ENCODE measurements at places on chromosomes 4 and X.

GRCh38 chrX:108537005-108537404 lies 97.4 kb downstream of the COL4A5 start:
- DNase-seq: peak; percentile 39

DNA sequence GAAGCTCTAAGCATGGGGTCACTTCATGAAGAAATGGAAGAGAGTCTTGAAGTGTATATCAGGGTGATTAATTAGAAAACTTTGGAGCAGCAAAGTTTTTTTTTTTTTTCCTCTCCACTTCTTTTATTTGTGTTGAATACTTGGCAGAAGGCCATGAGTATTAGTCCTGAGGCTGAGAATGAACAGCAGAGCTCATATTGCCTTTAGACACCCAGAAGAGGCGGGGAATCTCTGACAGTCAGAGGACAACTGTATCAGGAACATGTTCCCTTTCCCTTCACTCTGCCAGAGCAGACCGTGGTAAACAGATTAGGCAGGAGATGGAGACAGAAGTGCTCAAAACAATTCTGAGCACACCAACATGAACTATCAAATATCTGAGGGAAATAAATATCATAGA lies 300.9 kb downstream of the FAM47A start:
- peak; percentile 39 for DNase-seq

DNA sequence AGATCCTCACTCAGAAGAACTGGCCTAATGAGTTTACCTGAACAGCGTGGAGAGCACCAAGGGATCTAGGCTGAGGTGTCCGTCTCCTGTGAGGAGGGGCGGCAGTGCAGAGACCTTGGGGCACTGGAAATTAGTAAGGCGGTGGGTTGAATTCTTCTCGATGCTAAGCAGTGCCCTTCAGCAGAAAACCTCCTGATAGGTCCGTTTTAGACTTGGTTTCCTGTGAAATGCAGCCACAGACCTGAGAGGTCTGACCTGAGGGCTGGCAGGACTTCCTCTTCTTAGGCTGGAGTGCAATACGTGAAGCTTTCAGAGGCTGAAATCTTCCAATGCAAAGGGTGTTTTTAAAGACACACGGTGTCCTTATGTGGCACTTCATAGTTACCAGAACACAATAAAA lies at the start of gene CLNK:
CLNK (minus strand) TSS at position 138 of the 400 bp plus-strand sequence. CDS start 16,899 bp downstream, outside the sequence.
- no peak for DNase-seq

DNA sequence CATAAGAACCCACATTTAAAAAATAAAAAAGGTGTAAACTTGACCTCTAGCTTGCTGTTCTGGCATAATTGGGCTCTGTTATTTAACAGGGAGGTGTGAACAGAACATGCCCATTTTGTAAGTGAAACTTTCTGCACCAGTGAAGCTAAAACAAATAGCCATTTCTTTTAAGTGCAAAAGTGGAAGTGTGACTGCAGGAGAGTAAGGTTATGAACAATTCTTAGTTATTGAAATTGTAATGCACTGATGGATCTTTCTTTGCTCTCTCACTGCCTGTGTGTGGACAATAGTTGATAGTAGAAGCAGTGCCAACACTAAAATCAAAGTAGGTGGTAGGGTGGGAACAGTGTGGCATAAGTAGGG lies 12.6 kb downstream of the P2RY10 start:
- no peak for DNase-seq

- no peak for DNase-seq
These were observed 16.3 kb downstream of the MAN2B2 start for GRCh38 chr4:6591313-6591712.

DNA sequence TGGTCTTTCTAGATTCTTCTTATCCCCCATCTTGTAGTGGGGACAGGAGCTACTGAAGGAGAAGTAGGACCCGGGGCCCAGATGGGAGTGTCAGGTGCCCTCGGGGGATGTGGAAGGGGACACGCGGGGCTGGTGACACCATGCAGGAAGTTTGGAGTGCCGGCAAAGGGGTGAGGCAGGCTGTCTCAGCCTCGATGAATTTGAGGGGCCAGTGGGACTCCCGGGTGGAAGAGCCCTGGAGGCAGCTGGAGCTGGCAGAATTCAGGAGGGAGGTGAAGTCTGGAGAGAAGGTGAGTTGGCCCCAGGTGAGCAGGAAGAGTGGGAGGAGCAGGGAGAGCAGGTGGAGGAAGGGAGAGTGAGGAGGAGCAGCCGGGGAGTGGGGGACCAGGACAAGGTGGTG lies 101.7 kb downstream of the CPZ start:
- DNase-seq: no peak

- DNase-seq: no peak
These were observed 88.6 kb downstream of the GSTCD start for GRCh38 chr4:105797225-105797624.

- no peak for DNase-seq
These were observed 117.1 kb downstream of the SPANXA1 start for GRCh38 chrX:141467442-141467841.

DNA sequence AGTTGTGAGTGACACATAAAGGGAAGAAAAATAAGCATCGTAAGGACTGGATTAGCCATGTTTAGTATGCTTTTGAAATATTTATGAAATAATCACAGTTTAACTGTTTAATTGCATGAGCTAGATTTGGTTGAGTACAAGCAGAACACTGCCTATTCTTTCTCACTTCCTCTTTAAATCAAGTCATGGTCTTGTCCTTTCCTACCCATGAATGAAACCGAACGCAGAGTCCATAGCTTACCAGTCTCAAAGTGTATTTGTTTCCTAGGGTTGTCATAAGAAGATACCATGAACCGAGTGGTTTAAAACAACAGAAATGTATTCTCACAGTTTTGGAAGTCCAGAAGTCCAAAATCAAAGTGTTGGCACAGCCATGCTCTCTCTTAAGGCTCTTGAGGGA lies 684.0 kb upstream of the MAGEB2 start:
- DNase-seq: no peak

GRCh38 chr4:26964512-26964911 lies 103.9 kb downstream of the STIM2 start:
- DNase-seq: no peak

DNA sequence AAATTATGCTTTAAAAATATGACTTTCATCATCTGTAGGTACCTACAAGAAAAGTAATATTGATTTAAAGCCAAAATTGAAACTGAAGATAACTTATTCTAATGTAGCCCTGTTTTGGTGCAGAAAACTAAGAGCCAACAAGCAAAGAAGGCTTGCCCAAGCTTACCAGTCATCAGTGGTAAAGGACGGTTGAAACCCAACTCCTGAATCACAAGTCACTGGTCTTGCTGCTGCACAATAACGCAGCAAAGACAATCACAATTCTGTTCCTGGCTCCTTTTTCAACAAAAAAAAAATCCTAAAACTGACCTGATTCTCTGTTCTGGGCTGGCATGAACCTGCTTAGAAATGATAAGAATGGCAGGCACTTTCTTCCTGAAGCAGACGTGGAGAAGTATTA lies 34.5 kb downstream of the WDFY3 start:
- DNase-seq: no peak

- DNase-seq: no peak
These were observed 99.0 kb upstream of the TRPC3 start for GRCh38 chr4:122050841-122051240.

DNA sequence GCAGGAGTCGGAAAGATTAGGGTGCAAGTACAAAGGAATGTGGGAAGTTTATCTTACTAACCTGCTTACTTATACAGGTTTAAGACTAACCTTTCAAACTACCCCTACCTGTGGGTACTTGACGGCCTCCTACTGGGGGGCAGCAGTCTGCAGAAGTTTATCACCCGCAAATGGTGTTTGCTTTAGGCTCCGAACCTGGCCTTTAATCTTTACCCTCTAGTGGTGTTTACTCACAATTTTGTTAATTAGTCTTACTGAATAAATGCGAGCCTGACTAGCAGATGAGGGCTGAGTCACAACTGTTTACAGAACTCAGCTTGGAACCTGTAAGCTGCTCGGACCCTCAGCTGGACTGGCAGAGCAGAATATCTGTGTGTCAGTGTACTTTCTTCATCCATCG lies 204.2 kb upstream of the GPRIN3 start:
- DNase-seq: no peak

DNA sequence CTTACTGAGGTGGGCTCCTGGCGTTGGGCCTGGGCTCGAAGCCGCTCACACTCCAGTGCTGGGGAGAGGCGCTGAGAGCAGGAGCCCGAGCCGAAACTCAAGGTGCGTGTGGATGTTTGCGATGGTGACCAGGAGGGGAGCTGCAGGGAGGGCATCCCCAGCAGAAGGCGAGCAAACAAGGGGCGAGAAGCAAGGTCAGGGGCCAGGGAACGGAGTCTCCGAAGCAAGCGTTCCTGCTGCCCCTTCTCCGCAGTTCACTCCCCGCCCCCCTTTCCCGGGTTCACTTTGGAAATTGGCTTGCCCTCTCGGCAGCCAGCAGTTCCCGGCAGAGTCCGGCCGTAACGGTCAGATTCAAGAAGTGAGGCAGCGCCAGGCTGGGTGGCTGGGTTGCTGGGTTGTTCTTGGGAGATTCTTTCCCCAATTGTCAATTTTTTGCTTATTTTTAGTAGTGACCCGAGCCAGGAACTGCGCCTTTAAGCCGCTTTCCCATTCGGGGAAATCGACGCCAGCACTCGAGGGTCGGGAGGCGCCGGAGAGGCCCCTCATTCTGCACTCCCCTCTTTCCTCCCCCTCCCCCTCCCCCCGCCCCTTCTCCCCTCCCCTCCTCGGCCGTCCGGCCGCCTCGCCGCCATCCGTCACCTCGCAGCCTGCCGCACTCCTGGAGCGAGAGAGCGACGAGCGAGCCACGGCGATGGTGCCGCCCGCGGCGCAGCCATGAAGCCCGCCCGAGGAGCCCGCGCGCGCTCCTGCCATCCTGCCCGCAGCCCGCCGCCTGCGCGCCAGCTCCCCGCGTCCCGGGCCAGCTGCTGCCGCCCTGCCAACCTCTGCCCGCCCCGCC lies at the start of gene FRMPD3:
FRMPD3 (plus strand) TSS at position 655 of the 838 bp plus-strand sequence. CDS start 76,937 bp downstream, outside the sequence.
- DNase-seq: peak; percentile 57

- DNase-seq: peak; percentile 81
These were observed 280.3 kb upstream of the UGT8 start for GRCh38 chr4:114318309-114318708.

DNA sequence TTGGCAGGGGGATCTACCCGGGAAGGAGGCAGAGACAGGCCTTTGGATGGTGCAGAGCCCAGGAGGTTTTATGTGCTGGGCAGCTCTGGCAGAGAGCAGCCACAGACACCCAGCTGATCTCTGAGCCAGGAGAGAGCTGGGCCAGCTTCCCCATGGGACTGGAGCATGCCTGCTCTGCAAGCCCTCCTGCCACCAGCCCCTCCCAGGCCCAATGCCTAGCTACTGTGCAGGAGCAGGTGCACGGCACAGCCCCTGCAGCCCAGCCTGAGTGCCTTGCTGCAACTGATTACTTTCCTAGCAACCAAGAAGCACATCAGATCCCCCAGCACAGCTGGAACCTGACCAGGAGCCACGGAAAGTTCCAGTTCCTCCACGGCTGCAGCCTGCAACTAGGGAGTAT lies 57.8 kb upstream of the BEND2 start:
- no peak for DNase-seq

- no peak for DNase-seq
These were observed 857.2 kb upstream of the INTU start for GRCh38 chr4:126775485-126776106.

- DNase-seq: no peak
These were observed 16.6 kb downstream of the RBBP7 start for GRCh38 chrX:16853537-16853936.

DNA sequence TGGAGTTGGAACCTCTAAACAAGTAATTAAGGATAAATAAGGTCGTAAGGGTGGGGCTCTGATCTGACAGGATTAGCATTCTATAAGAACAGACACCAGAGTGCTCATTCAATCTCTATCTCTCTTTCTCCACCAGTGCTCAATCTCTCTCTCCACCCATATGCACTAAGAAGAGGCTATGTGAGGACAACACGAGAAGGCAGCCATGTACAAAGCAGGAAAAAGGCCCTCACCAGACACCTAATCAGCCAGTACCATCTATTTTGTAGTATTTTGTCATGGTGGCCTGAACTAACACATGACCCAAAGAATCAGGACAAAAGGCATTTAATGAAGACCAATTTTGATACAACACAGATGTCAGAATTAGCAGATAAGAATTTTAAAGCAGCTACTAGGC lies 16.8 kb downstream of the RFC1 start:
- no peak for DNase-seq

DNA sequence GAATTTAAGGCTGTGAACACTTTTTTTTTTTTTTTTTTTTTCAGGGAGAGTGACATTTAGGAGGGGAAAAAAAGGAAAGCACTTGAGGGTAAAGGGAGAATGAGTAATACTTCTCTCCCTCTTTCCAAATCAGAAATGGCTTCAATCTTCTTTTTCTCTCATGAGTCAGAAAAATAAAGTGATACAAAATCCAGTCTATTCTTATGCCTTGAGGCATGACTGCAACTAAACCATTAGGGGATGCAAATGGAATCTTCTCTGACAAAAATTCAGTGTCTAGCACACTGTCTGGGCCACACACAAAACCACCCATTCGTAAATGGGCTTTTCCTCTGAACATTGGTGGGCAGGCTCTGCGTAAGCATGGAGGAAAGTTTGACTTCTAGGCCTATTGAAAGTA lies 46.7 kb upstream of the POU4F2 start:
- no peak for DNase-seq

GRCh38 chr4:56320293-56320692 lies 67.0 kb downstream of the AASDH start:
- no peak for DNase-seq

GRCh38 chrX:14591976-14592375 lies 62.6 kb downstream of the GLRA2 start:
- no peak for DNase-seq

DNA sequence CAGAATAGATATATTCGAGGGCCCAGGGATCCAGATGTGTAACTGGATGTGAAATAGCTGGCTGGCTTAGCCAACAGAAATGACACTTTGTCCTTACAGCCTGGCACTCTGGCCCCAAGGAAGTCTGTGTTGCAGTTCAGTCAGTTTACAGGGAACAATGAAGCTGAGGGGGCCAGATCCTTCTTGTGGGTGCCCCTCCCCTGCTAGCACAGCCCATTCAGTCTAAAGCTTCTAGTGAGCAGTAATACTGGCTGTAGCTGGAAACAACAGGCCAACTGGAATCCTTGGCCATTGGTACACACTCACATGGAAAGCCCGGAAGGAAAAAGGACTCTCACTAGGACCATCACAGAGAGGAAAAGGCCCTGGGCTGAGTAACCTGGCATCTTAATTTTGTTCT lies 22.7 kb upstream of the CD40LG start:
- no peak for DNase-seq

GRCh38 chrX:15468036-15468435 lies 25.1 kb downstream of the PIR start:
- peak; percentile 80 for DNase-seq

GRCh38 chr4:183170894-183171293 lies 71.8 kb downstream of the WWC2 start:
- DNase-seq: no peak

- DNase-seq: no peak
These were observed 137.9 kb upstream of the S100G start for GRCh38 chrX:16511796-16512776.

- no peak for DNase-seq
These were observed 187.0 kb downstream of the CRLF2 start for GRCh38 chrX:1025413-1025812.

GRCh38 chr4:26083987-26084386 lies 170.0 kb downstream of the SMIM20 start:
- no peak for DNase-seq

GRCh38 chr4:98262431-98262830 lies 1.2 kb downstream of the RAP1GDS1 start:
- no peak for DNase-seq

Data from lung (tissue), 17 donors.